CD4-positive, alpha-beta T cell treated with Interleukin-10 for 1 hour (primary cell): ENCODE measurements at places on chromosomes 1 and 21.

GRCh38 chr21:36330904-36331303 is 10.9 kb downstream of the MORC3 start:
- peak; percentile 66 for DNase-seq

DNA sequence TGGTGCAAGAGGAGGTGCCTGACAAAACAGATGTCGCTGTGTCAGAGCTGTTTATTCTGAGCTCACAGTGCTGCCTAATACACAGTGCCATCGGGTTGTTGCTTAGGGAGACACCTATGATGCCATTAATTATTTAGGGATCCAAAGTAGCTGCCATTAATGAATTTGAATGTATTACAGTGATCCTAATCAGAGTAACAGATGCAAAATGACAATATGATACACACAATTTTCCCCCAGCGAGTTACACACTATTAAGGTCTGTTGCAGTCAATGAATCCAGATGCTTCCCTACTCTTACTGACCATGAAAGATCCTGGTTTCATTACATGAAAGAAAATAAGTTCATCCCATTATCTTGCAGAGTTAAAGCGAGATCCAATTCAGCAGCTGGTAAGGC is 91.3 kb downstream of the RWDD3 start:
- DNase-seq, result no peak

- DNase-seq, result no peak
Measured at GRCh38 chr1:14895727-14896126, 257.8 kb upstream of the TMEM51 start.

DNA sequence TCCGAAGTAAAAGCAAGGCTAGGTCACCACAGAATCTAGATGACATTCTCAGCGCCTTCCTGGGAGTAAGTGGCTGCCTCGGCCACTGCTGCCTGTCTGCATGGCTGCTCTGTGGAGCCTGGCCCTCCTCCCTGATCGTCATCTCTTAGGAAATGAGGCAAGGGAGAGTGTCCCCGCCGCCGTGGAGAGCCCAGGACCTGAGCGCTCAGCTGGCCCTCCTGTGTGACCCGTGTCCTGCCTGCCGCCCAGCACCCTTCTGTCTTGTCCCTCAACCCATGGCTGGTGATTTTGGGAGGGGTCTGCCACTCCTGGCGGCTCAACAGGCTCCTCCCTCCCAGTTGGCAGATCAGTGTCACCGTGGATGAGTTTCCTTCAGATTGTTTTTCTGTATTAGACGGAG is 156.4 kb upstream of the COL6A1 start:
- no peak for DNase-seq

DNA sequence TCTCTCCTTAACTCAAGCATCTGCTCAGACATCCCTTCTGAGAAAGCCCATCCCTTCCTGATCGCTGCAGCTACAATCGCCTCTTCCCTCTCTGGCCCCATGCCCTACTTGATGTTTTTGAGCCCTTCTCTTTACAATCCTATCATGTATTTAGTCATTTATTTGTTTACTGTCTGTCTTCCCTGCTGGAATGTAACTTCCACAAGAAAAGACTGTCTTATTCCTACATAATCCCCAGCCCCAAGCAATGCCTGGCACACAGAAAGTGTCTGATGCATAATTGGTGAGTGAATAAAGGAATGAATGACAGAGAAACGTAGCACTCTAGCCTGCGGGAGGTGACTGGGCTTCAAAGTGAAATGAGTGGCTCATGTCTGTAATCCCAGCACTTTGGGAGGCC is 25.4 kb downstream of the ECE1 start:
- no peak for DNase-seq

DNA sequence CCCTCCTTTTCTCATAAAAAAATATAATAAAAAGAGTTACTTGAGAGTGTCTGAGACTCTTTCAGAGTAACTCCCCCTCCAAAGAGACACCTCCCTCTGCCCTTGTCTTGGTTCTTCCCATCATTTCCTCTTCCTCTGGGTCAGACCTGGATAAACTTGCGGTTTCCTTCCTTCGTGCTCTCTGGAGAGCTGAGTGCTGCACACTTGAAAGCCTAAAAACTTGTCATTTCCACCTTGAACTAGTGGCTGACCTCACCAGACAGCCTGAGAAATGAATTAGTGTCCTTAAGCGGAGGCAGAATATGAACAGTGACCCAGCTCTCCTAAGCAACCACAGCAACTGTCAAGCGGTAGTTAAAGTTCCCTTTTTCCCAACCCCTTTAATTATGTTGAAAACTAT is 88.4 kb upstream of the PROX1 start:
- DNase-seq, result no peak

- no peak for DNase-seq
Measured at GRCh38 chr1:205532996-205533735, 28.7 kb downstream of the CDK18 start.

DNA sequence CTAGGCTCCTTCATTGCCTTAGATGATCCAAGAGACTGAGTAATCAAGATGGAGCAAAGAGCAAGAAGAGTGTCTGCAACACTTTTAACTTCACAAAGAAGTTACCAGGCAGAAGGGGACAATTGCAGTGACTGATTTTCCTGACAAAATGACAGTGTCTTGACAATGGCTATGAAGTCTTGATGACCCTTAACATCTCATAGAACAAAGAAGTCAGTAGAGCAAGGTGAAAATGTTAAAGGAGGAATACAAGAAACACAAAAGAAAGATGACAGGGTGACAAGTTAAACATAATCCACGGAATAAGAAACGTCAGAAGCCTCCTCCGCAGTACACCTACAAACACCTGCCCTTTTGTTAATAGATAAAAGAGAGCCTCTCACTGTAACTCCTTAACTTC is 15.1 kb upstream of the VCAM1 start:
- DNase-seq, result no peak

DNA sequence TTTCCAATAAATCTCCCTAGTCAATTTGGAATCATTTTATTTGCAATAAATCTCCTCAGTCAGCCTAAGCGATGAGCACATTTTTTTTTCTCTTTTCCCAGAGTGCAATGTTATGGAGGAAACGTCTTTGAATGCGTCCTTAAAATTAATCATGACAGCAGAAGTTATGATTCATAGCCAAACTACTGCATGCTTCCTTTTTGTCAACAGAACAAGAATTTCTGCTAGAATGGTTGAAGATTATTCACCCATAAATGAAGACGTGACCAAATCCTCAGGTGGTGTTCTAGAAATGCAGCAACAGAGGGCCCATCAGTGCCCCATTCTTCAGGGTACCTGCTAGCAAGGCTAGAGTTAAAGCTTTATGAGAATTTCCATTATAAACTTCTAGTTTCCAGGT is 407.9 kb upstream of the PKN2 start:
- DNase-seq, result no peak
